Nucleus accumbens (tissue), 56 donors: ENCODE measurements at places on chromosomes 3 and 15.

DNA sequence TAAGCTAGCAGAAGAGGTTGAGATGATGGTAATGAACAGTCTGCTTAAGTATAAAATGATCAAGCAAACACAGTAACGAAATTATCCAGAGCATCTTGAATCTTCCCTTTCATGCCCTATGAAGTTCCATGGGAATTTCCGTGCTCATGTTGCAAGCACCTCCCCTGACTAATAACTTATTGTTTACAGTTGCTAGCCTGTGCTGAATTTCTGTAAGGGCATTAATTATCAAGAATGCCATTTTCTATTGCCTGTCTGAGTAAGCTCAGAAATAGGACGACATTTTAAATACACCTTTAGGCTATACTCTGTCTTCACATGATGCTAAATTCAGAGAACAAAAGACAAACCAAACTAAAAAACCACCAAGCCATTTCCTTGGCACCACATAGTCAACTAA, 257.5 kb upstream of the LRTM1 start:
- no peak for DNase-seq

DNA sequence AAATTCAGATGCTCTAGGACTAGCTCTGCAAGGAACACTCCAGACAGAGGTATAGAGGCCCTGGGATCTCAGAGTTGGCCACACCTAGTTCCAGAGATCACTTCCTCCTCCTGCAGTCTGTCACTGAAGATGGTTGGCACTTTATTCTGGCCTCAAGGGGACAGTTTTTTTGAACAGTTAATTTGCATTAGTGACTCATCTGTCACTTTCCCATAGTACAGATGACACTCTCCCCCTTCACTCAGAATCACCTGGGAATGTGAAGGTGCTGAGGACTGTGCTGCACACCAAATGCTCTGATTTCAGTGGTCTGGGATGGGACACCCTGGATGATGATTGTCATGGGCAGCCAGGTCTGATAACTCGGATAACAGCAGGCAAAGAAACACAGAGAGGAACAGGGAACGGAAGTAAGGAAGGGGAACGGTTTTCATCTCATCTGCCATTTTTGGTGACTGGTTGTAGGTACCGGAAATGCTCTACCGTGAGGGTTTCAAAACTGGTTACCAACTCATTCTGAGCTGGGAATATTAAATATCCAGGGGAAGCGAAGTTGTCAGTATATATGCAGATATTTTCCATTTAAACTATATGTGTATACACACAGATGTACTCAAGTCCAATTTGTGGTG, 232.5 kb upstream of the ST8SIA2 start:
- no peak for DNase-seq

DNA sequence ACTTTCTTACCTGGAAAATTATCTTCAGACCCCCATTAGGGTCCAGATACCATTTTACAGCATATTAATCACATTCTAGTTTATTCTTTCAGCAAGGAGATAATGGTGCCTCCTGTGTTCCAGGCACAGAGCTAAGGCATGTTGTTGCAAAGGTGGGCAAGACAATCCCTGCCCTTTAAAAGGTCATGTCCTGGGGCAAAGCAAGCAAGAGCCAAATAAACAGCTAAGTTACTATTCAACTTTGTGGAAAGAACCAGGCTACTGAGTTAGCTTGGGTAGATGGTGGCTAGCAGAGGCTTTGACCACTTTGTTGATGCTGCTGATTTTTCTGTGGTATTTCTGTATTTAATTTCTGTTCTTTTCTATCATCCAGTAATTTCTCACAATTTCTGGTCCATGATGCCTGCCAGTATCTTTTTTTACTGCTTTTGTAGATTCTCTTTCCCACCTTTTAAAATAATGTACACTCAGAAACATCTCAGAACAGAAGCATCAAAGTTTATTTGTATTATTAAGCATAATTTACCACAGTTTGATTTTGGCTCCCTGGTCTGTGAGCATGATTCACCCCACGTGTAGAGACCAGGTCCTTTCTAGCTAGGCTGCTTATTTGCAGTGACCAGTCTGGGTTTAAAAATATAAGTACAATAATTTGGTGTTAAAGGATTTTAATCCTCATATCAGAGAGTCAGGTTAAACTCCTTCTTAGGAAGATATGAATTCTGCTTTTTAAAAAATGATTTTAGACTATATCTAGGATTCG, 71.5 kb downstream of the LRRC28 start:
- DNase-seq: no peak

- peak; percentile 92 for DNase-seq
Measured at GRCh38 chr15:43329960-43330779, at the start of gene LCMT2. Gene LCMT2 (minus strand): TSS chr15:43330573. CDS start chr15:43330489, 84 bp downstream.

GRCh38 chr3:114192136-114192535, 13.3 kb upstream of the DRD3 start:
- DNase-seq: no peak

DNA sequence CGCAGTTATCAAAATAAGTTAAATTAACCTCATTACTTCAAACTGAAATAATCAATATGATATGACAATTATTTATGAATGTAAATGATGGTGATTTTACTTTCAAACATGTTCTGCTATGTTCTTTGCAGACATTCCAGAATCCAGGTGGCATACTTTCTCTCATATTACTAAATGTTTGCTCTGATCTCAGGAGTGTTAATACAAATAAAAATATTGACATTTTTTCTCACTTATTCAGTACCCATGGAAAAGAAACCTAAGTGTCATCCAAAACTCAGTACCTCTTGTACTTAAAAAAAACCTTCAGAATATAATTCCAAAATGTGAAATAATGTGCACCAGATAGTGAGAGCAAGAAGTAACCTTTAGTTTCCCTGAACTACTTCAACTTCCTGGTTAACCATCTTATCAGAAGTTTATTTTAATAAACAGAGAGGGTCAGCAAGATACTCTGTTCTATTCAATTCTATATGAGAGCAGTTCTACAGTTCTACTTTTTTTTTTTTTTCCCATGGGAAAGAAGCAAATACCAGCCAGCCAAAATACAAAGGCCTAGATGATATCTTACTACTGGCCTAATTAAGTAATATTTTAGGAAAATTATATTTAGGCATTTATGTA, 494.1 kb downstream of the MECOM start:
- no peak for DNase-seq

GRCh38 chr15:40533763-40534364, 31.0 kb downstream of the CCDC32 start:
- DNase-seq: no peak

DNA sequence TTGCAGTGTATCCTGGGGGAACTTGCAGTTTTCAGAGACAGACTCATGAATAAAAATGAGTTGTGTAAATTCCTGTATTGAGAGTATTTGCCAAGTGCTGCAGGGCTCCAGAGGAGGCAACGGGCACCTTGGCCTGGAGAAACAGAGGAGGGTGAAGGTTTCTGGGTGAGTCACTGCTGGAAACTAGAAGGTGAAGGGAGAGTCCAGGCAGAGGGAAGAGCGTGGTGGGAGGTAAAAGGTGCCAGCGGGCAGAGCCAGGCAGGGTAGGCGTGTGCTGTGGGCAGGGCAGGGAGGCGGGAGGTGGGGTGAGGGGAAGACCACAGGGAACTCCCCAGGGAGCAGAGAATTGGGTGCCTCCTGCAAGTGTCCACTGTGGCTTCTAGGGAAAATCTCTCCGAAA, 120.8 kb downstream of the SLCO3A1 start:
- DNase-seq: no peak

DNA sequence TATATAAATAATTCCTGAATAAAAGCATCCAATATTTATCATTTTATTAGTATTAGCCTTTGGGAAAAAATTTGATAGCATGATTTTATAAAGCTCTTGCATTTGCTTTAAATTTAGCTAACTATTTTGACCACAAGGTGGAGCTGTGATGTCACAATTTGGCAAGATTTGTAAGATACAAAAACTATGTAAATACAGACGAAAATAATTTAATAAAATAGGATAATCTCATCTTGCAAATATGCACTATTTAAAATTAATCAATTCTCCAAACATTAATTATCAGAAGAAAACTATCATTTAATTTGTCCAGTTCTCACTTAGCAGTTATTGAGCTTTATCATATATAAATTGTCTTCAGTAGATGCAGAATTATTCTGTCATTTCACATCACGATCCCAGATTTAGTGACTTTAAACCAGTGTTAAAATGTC, 95.4 kb downstream of the PLOD2 start:
- DNase-seq: no peak

GRCh38 chr3:159785273-159785708, 203.3 kb upstream of the IL12A start:
- DNase-seq: no peak

DNA sequence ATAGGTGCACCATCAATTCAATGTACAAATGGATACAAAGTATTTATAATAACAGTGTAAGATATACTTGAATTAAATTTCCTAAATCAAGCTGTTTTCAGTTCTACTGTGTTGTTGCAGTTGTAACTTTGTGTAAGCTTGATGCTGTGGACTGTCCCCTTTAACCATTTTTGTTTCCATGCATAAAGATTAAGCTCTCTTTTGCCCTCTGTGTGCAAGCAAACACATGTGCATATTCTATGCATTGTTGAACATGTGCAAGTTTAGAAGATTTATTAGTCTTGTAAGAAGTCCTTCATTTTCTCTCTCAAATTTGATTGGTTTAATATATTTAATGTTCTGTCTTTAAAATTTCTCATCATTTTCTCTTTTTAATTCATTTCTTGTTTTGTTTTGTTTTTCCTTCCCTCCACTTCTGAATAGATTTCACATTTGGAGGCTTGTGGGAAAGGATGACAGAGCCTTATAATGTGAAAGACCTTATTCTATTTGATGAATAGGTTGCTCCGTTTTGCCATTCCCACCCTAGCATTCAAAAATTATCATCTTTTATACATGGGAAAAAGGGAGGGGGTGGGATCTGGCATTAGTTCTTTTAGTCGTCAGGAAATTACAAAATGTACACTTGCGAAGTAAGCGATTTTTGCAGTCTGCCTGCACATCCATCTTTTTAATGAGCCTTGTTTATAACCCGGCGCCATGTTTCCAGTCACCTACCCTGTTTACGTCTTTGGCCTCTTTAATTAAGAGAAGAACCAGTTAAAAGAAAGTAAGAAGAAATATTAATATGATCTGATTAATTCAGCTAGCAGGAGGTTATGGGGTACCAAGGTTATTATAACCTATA, 961.5 kb upstream of the NR2F2 start:
- no peak for DNase-seq

GRCh38 chr3:135258916-135259315, 463.9 kb downstream of the EPHB1 start:
- DNase-seq: no peak

- DNase-seq: no peak
Measured at GRCh38 chr15:40346579-40347558, 4.0 kb upstream of the PHGR1 start.

- no peak for DNase-seq
Measured at GRCh38 chr15:74316141-74316540, 51.3 kb downstream of the CYP11A1 start.

DNA sequence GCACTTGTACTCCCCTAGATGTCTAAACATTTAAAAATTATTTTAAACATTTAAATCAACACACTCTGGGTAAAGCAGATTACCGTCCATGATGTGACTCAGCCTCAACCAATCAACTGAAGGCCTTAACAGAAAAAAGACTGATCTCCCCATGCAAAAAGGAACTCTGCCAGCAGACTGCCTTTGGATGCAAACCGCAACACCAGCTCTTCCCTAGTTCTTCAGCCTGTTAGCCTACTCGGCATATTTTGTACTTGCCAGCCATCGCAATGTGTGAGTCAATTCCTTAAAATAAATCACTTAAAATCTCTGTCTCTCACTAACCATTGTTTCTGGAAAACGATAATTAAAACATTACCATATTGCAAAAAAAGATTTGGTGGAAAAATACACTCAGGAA, 375.9 kb downstream of the RSL24D1 start:
- DNase-seq: no peak

DNA sequence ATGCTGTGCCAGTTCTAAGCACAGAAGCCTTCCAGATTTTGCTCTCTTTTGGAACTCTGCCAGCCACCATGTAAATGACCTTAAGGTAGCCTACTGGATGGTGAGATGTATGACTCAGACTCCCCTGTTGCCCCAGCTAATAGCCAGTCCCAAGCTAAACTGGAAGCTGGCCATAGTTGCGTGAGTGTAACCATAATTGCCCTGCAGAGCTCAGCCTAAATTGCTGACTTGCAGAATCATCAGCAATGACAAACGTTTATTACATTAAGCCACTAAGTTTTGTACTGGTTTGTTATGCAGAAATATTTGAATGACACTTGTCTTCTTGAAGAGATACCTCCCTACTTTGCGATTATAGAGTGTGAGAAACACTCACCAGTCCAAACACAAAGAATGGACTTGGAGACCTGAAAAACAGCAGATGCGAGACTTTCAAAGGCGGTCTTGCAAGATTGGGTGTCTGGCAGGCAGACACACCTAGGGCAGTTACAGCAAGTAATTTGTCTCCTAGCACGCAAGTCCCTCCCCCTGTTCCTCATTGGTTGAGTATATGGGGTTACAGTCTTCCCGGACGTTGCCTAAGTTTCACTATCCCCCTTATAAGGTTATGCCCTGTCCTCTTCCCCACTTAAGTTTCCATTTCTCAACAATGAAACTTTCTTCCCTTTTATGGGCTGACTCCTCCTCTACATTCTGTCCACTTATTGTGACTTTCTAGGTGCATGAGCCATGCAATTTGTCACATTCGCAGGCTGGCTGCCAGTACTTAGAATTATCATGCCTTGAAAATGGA, 83.6 kb upstream of the XCR1 start:
- no peak for DNase-seq

DNA sequence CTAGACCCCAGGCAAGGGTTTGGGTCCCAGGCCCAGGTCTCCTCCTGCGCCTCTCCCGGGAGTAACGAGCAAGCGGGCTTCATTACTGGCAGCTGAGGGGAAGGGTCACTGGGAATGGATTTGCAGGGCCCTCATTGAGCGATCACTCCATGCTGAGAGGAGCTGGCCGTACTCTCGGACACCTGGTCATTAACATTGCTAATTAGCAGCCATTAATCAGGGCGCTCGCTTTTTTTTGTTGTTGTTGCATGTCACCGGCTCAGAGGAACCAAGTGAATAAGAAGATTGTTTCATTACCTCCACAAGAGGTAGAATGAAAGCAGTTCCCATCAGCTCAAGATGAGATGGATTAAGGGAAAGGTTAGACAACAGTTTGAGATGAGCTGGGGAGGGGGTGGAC, 293.0 kb upstream of the ATP11B start:
- DNase-seq: no peak

- no peak for DNase-seq
Measured at GRCh38 chr3:171371354-171371753, 88.9 kb downstream of the TNIK start.

- no peak for DNase-seq
Measured at GRCh38 chr15:67145710-67146109, 80.3 kb downstream of the SMAD3 start.
